ENCODE measurements at places on chromosomes 12 and 14.
A peak's percentile ranks its signal among the peaks of the same experiment; 100 is the strongest.

DNA sequence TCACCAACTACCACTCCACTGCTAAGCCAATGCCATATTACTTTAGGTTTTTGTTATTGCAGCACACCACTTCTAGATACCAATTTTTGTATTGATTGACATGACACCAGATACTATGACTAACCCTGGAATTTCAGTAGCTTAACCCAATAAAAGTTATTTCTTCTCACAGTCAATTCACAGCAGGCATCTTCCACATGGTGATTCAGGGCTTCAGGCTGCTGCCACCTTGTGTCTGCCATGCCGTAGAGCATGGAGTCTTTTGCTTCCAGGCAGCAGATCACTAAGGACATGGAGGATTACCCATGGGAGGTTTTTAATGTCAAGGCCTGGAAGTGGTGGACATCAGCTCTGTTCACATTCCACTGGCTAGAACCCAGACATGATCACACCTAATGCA lies 56.4 kb upstream of the LTA4H start:
- DNase-seq, result peak; percentile 56

DNA sequence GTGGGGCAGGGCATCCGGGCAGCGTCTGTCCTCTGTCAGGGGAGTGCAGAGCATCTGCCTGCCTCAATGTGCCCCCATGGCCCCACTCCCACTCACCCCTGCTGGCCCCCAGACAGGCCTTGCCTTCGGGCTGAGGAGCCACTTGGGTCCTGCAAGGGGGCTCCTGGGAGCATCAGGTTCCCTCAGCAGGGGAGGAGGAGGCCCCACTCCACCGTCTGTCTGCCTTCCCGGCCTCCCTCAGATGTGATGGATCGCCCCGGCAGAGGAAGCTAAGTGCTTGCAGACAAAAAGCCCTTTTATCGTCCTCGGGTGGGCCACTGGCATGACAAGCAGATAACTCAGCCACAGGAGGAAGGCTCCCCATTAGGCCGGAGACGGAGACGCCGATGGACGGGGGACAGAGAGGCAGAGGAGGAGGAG lies 35.1 kb downstream of the NCOR2 start:
- DNase-seq, result no peak

DNA sequence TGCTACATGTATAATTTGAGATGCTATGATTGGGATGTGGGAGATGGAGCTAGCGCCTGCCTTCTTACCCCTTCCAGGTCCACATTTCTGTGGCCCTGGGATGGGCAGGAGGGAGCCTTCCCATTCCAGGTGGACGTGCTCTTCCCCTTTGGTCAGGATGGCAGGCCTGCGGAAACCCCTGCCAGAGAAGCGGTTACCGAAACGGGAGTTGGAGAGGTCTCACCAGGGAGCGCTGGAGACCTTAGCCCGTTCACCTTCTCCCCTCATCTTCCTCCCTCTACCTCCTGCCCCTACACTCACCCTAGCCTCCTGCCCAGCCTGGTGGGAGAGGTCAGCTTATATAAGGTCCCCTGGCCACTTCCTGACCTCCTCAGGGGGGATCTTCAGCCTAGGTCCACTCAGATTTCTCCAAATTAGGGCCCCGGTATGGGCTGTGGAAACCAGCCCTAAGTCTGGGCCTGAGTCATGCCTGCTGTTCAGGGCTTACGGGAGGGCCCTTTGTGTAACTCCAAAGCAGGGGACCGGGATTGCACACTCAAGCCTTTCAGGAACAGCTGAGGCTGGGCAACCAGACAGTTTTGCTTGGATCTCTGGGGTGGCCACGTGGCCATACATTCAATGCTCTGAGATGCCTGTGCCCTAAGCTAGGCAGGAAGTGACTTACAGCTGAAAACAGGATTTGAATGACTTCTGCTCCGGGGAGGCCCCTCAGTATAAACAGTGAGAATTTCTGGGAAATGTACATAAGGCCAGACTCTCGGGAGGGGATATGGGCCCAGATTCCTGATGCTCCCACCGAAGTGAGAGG lies 10.2 kb upstream of the MEG3 start:
- DNase-seq, result peak; percentile 44

DNA sequence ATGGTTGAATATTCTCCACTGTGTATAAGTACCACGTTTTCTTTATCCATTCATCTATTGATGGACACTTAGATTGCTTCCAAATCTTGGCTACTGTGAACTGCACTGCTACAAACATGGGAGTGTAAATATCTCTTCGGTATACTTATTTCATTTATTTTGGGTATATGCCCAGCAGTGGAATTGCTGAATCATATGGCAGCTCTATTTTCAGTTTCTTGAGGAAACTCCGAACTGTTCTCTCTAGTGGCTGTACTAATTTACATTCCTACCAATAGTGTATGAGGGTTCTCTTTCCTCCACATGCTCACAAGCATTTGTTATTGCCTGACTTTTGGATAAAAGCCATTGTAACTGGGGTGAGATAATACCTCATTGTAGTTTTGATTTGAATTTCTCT lies 623.1 kb upstream of the LRFN5 start:
- peak; percentile 38 for DNase-seq

DNA sequence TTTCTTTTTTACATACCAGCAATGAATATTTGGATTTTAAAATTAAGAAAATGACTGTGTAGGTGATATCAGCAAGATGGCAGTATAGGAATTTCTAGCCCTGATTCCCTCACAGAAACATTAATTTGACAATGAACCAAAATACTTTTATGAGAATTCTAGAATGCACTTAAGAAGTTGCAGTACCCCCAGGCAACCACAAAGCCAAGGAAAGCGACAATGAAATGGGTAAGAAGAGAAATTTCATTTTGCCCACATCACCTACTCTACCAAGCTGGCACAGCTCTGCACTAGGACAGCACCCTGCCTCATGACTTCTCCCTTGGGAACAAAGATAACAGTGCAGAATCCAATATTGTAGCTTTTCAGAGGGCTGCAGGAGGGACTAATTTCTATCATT lies 6.6 kb downstream of the OR9K2 start:
- no peak for DNase-seq

- DNase-seq, result no peak
Observed at GRCh38 chr14:100010679-100011078, 54.5 kb upstream of the EVL start.

GRCh38 chr14:103056322-103057027 lies 874 bp downstream of the CDC42BPB start:
- DNase-seq, result peak; percentile 56
